Gastrocnemius medialis (tissue), 4 donors: ENCODE measurements at places on chromosomes 2 and 18. TPM values are rescaled to one million over a fixed set of nuclear protein-coding genes. Genes with fewer than 3 reads are reported as not detected.

The CKAP2L gene
- total RNA-seq = 0.07 TPM

DNA sequence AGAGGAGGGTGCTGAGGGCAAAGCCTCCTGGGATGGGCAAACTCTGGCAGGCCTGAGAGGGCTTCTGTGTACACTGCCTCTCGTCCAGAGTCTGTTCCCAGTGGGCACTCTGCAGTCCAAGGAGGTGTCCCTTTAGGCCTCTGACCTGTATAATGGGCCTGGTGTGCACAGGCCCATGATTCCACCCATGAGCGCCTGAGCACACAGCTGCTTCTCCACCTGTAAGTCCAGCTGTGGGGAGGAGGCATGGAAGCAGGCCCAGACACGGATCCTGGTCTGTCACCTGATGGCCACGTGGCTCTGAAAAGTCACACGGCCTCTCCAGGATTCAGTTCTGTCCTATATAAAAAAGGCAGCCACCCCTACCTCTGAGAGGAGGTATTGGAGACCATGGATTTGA, 57.0 kb downstream of the PARD6G start:
- no peaks in the 10 kb centered on the region for H3K36me3 ChIP-seq
- no peaks in the 10 kb centered on the region for H3K4me1 ChIP-seq
- H3K27ac ChIP-seq = no peak overlapping the region
- DNase-seq = no peak
- no peaks in the 10 kb centered on the region for H3K27me3 ChIP-seq

DNA sequence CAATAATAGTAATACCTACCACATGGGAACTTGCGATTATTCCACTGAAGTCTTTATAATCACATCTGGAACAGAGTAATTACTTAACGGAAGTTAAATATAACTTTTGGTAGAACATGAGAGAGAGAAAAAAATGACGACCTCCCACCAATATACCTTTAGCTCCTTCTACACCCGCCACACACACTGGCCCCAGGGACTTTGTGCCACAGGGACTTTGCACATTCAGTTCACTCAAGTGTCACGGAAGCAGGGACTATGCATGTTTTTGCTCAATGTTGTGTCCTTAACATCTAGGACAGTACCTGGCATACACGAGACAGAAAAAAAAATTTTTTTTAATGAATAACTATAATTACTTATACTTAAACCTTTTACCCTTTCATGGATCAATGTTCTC, 4.0 kb downstream of the GPR155 start:
- no peak overlapping the region for H3K4me3 ChIP-seq
- no peak for DNase-seq
- H3K27me3 ChIP-seq = no peaks in the 10 kb centered on the region

DNA sequence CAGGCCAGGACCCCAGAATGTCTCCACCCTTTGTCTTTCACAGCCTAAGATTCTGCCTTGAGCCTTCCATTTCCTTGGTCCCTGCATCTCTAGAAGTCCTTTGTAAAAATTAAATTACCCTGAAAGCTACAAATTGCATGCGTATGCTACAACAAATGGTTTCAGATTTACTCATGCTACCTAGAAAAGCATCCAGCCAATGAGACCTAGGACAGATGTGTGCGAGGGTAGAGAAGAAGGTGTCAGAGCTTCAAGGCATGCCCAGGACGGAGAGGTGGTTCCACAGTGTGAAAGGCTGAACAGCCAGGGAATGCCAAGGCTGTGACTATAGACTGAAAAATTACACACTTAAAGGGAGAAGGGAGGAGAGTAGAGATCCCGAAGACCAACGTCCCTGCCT, 40.2 kb downstream of the CCBE1 start:
- no peak for DNase-seq
- H3K27ac ChIP-seq = no peak overlapping the region
- H3K4me3 ChIP-seq = no peak overlapping the region
- no peaks in the 10 kb centered on the region for H3K27me3 ChIP-seq

The UGT1A1 gene
- not detected for total RNA-seq

GRCh38 chr2:168212167-168212566, 35.2 kb downstream of the STK39 start:
- no peak overlapping the region for H3K27ac ChIP-seq
- no peak for DNase-seq
- no peak overlapping the region for H3K4me3 ChIP-seq
- H3K27me3 ChIP-seq = no peaks in the 10 kb centered on the region

The SRD5A2 gene
- 0.07 TPM for total RNA-seq

DNA sequence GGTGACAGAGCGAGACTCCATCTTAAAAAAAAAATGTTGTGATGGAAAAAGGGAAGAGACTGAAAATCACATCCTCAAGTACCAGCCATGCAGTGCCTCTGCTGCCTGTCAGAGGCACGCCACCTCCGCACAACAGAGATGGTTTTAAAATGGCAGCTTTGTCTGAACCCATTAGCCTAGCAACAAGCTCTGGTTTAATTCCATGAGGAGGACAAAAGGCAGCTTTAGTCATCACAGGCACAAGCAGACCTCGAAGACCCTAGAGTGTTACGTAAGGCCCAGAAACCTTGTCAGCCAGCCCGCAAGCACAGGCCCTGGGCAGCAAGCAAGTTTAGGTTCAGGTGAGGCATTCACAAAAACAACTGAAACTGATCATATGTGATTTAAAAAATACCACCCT, 10.4 kb downstream of the LCT start:
- no peaks in the 10 kb centered on the region for H3K27me3 ChIP-seq
- no peak overlapping the region for H3K4me3 ChIP-seq
- no peak for DNase-seq

DNA sequence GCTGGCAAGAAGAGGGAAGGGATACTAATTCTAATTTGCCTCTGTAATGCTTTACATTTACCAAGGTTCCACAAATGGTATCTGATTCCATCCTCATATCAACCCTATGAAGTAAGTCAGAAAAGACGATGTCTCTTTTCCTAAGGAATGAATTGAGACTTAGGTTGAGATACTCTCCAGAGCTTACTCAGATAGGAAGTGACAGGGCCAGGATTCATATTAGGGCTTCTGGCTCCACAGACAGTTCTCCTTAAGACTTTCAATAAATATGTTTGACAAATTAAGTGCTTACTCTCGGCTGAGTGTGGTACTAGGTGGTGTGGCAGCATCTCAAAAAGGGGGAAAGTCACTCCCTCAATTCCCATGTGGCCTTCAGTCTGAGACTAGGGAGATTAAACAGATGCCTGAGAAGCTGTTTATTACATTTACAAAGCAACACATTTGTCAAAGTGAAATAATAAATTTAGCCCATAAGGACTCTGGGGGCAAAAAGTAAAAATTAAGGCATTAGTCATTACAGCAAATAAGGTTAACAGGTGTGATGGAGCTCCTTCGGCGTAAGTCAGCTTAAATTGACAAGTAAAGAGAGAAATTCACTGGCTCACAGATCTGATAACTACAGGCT, 14.2 kb downstream of the CDK15 start:
- H3K27ac ChIP-seq = no peak overlapping the region
- no peaks in the 10 kb centered on the region for H3K4me1 ChIP-seq
- DNase-seq = no peak
- no peaks in the 10 kb centered on the region for H3K27me3 ChIP-seq

The SOCS6 gene
- total RNA-seq = 12.8 TPM

DNA sequence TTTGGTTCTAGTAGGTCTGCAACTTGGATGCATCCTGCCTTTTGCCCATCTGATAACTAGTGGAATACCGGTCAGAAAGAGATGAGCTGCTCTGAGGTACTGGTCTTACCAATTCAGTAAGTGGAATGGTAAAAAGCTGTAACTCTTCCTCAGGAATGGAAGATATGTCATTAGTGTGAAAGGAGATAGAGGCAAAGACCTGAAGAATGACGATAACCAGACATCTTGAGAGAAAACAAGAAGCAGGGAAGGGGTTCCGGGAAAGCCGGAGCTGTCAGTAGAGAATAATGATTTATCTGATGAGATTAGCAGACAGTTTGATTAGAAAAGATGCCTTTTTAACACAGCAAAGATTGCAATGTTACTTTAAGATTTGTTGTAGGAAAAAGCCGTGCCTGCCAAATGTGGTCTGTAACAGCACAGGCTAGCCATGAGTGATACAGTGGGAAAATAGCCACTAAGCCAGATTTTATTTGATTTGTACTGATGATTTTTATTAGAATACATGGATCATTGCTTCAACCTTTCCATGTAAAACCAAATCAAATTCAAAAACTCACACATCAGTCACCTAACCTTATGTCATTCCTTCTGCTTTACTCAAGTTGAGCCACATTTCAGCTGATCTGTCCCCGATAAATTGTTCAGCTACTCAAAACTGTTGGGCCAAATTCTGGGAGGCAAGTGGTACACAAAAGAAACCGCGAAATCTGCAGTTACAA, 110.0 kb downstream of the TCF4 start:
- peak overlapping the region; percentile 82 for H3K27ac ChIP-seq
- H3K4me1 ChIP-seq = peaks cover 7% of the 10 kb centered on the region
- no peaks in the 10 kb centered on the region for H3K27me3 ChIP-seq
- H3K4me3 ChIP-seq = peak overlapping the region; percentile 53

- H3K4me3 ChIP-seq = no peak overlapping the region
- H3K36me3 ChIP-seq = no peaks in the 10 kb centered on the region
- no peak for DNase-seq
Measured at GRCh38 chr18:62897153-62897552, 181.8 kb downstream of the PHLPP1 start.

DNA sequence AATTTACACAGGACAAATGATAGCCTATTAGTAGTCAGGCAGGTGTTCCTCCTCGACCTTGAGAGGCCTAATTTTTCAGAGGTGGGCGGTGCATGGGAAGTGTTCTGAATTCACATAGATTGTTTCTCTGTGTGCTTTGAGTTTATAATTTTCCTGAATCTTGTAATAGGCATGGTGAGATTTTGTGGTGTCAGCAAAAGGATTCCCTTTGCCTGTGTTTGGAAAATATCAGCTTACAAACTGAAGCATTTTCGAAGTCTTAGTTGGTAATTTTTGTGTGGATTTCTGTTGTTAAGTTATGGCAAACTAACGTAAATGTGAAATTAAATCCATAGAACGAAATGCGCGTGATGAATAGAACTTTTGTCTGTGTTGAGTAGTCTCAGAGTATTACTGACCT, 194.0 kb upstream of the RBMS1 start:
- H3K4me1 ChIP-seq = no peaks in the 10 kb centered on the region
- H3K4me3 ChIP-seq = no peak overlapping the region
- H3K27me3 ChIP-seq = no peaks in the 10 kb centered on the region
- DNase-seq = no peak
- no peak overlapping the region for H3K27ac ChIP-seq

DNA sequence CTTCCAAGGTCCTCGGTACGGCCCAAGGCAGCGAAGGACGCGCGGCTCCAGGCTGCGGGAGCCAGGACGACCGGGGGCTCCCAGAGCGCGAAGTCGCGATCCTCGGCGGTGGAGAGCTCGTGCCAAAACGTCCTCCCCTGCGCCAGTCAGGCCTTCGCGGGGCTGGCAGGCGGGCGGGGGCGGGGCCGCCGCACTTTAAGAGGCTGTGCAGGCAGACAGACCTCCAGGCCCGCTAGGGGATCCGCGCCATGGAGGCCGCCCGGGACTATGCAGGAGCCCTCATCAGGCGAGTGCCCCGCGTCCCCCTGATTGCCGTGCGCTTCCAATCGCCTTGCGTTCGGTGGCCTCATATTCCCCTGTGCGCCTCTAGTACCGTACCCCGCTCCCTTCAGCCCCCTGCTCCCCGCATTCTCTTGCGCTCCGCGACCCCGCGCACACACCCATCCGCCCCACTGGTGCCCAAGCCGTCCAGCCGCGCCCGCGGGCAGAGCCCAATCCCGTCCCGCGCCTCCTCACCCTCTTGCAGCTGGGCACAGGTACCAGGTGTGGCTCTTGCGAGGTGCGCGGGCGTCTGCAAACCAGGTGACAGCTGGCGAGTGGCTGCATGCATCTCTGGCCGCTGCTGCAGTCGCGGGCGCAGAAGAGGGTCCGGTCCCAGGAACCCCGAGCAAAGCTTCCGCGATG, at the start of gene CIDEA:
CIDEA (plus strand) TSS at position 226 of the 684 bp plus-strand sequence; CDS start at position 249, 23 bp downstream.
- H3K36me3 ChIP-seq = no peaks in the 10 kb centered on the region
- peaks cover 7% of the 10 kb centered on the region for H3K4me1 ChIP-seq

- H3K27ac ChIP-seq = no peak overlapping the region
- no peak for DNase-seq
- no peaks in the 10 kb centered on the region for H3K27me3 ChIP-seq
Measured at GRCh38 chr2:101899871-101900270, 91.9 kb upstream of the IL1R2 start.

DNA sequence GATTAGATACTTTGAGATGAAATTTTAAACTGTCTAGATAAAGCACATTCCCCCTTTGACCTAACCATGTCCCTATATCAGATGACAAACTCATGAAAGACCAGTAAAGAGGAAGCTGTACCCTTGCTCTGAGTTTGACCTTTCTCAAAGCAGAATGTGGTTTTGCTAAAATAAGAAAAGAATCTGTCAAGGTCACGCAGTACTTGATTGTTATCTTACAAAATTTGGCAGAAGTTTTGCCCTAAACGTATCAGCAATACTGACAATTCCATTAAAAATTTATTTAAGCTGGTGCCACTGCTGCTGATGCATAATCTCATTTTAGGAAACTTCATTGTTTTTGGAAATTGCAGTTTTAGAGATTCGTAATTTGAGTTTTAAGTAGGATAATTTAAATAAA, 31.2 kb upstream of the GALM start:
- no peak overlapping the region for H3K27ac ChIP-seq
- H3K36me3 ChIP-seq = no peaks in the 10 kb centered on the region
- no peaks in the 10 kb centered on the region for H3K27me3 ChIP-seq
- H3K4me1 ChIP-seq = no peaks in the 10 kb centered on the region
- DNase-seq = no peak

The EDAR gene
- not detected for total RNA-seq

GRCh38 chr2:181627545-181627944, 29.4 kb downstream of the CERKL start:
- no peaks in the 10 kb centered on the region for H3K27me3 ChIP-seq
- H3K4me3 ChIP-seq = no peak overlapping the region

DNA sequence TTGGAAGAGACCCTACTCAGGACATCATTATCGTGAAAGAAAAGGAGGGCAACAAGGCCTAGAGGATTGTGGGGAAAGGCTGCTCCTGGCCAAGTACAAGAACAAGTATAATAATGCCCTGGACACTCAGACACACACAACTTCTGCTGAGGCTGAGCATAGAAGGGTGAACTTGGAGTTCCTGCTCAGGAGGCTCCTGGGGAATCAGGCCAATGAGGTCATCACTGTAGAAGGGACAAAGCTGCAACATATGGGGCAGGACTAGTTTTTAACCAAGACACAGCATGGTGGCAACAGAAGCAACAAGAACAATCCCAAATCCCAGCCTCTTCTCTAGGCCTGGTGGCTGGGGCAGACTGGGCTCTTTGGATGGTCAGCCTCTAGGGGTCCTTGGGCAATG, 102.6 kb downstream of the POLR1A start:
- no peak overlapping the region for H3K27ac ChIP-seq
- no peaks in the 10 kb centered on the region for H3K36me3 ChIP-seq
- no peak overlapping the region for H3K4me3 ChIP-seq
- no peaks in the 10 kb centered on the region for H3K27me3 ChIP-seq

The POTEF gene
- total RNA-seq = not detected

DNA sequence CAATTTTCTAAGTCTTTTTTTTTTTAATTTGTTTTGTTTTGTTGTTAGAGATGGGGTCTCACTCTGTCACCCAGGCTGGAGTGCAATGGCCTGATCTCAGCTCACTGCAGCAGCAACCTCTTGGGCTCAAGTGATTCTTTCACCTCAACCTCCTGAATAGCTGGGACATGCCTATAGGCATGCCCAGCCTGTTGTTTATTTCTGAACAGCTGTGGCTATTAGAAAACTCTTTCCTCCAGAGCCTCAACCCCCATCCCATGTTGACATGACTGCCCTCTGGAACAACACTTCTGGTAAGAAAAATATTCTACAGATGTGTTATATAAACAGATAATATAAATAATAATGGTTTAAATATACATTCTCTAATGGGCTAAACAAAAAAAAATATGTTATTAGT, 44.4 kb upstream of the TWSG1 start:
- H3K36me3 ChIP-seq = no peaks in the 10 kb centered on the region
- H3K4me3 ChIP-seq = no peak overlapping the region
- DNase-seq = no peak
- no peaks in the 10 kb centered on the region for H3K4me1 ChIP-seq
- no peak overlapping the region for H3K27ac ChIP-seq
